ENCODE measurements at places on chromosomes 16 and 17.

GRCh38 chr17:63601439-63602371 lies 1.0 kb downstream of the TACO1 start:
- no peak for DNase-seq

GRCh38 chr16:55120408-55120807 lies 189.7 kb downstream of the IRX5 start:
- DNase-seq, result peak; percentile 20

GRCh38 chr16:52912565-52913173 lies 140.0 kb downstream of the CHD9NB start:
- peak; percentile 30 for DNase-seq

- DNase-seq, result no peak
These were observed 85.3 kb upstream of the GSE1 start for GRCh38 chr16:85527767-85528297.

DNA sequence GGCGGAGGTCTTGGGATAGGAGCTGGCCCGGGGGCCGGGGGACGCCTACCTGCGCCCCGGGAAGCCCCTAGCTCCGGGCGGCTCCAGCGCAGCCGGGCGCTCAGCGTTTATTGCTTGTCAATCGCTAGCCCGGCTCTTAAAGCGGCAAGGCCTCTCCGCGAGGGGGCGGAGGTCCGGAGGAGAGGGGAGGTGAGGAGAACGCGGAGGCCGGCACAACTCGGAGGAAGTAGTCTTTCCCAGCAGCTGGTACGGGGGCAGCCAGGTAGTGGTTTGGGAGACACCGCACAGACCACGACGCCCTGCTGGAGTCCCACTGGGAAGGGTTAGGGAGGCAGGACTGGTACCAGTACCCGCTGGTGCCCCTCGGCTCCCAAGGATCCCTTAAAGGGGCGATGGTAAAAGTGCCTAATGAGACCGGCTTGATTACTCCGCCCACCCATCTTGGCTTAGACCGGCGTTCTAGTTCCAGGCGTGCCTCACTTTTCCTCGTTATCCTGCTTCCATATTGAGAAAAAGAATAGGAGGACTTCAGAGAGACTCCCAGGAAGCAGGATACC lies at the start of gene MPP2:
MPP2 (minus strand) TSS at position 112 of the 557 bp plus-strand sequence. CDS start 3,076 bp downstream, outside the sequence.
- peak; percentile 17 for DNase-seq

GRCh38 chr16:12614662-12615278 lies 188.9 kb downstream of the CPPED1 start:
- no peak for DNase-seq

DNA sequence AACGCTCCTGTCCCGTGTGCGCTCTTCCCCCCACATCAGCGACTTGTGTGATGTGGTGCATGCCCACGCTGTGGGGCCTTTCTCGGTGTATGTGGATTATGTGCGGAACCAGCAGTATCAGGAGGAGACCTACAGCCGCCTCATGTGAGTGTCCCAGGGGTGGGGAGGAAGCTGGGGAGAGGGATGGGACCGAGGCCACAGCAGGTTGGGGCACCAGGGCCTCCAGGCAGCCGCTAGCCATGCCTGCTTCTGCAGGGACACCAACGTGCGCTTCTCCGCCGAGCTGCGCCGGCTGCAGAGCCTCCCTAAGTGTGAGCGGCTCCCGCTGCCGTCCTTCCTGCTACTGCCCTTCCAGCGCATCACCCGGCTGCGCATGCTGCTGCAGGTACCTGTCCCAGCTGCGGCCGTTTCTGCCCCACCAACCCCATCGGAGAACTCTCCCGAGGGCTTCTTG lies 5.8 kb downstream of the ARHGEF15 start:
- DNase-seq, result no peak

DNA sequence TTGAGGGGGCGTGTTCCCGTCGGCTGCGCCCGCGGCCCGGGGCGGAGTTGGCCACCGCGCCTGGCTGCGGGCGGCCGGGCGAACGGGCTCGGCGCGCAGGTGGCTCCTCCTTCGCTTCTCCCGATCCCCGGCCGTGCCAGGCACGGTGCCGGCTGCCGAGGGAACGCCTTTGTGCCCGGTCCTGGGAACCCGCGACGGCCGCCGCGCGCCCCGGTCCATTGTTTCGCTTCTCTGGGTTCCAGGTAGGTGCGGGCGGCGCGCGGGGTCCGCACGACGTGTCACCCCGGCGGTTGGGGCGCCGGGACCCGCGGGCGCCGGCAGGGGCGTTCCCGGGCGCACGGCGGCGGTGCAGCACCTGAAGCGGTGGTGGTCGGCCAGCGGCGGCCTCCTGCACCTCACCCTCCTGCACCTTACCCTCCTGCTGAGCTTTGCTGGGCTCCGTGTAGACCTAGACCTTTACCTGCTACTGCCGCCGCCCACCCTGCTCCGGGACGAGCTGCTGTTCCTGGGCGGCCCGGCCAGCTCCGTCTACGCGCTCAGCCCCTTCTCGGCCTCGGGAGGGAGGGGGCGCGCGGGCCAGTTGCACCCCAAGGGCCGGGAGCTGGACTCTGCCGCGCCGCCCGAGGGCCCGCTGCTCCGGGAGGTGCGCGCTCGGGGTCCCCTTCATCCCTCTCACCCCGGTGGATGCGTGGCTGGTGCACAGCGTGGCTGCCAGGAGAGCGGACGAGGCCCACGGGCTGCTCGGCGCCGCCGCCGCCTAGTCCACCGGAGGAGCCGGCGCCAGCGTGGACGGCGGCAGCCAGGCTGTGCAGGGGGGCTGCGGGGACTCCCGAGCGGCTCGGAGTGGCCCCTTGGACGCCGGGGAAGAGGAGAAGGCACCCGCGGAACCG lies 99.9 kb downstream of the EFCAB13 start:
- DNase-seq, result no peak

GRCh38 chr16:28042811-28043210 lies 20.7 kb downstream of the GSG1L start:
- no peak for DNase-seq

Measured in MV-4-11 (cell line).